Renal pelvis (tissue), 12 donors: ENCODE measurements at places on chromosomes 1 and 21.

DNA sequence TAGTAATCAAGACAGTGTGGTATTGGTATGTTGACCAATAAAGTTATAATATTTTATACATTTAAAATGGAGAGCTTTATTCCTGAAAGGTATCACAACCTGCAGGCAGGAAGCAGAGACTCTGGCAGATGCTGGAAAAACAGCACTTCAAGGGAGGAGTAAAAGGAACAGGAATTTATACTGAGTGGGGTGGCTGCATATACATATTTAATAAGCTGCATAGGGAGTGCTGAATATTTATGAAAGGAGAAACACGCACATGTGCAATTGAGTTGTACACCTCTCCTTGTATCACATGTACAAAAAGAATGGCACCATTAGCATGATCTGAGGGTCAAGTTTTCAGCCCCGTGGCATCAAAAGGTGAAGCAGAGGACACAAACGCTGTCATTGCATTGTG lies 104.9 kb upstream of the PAXBP1 start:
- DNase-seq, result no peak

GRCh38 chr1:196007763-196008162 lies 600.5 kb downstream of the KCNT2 start:
- DNase-seq, result no peak

DNA sequence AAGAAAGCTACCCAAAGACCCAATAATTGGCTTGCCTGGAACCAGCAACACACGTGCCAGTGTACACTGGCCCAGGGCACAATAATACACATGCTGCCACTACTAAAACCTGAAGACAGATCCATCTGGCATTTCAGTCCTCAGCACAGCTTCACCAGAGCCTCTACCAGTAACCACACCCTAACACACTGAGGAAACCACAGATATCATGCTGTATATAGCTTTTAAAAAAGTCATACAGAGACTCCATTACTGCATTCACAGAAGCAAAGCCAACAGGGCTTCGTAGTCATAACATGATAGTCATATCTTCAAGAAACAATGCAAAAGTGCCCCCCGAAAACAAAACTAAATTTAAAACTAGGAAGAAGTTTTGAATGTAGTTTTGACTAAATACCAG lies 40.6 kb upstream of the NEGR1 start:
- DNase-seq, result no peak

GRCh38 chr1:225849925-225850324 lies 32.3 kb downstream of the TMEM63A start:
- DNase-seq, result no peak

GRCh38 chr1:33824321-33824720 lies 39.6 kb upstream of the HMGB4 start:
- no peak for DNase-seq
